ENCODE measurements at places on chromosomes 4 and X. TPM values are rescaled to one million over a fixed set of nuclear protein-coding genes. Genes with fewer than 3 reads are reported as not detected.

The CYBB gene
- not detected for total RNA-seq

The PHEX gene
- total RNA-seq = 1.9 TPM

The ZNF674 gene
- total RNA-seq = 4.1 TPM

The PF4V1 gene
- 1.9 TPM for total RNA-seq

The C4orf36 gene
- total RNA-seq = 2.1 TPM

The FAM13A gene
- 16.8 TPM for total RNA-seq

The TMPRSS11F gene
- not detected for total RNA-seq

The IL13RA2 gene
- total RNA-seq = 51.9 TPM

The DMP1 gene
- not detected for total RNA-seq

The GATA1 gene
- total RNA-seq = not detected

The GPR143 gene
- total RNA-seq = not detected

The SATL1 gene
- not detected for total RNA-seq

The GSX2 gene
- total RNA-seq = not detected

Measured in bronchial smooth muscle cell (primary cell).